AG08395 (cell line): ENCODE measurements at places on chromosomes 11 and 22.

- no peak for DNase-seq
These were observed 32.1 kb upstream of the BAIAP2L2 start for GRCh38 chr22:38142606-38143005.

DNA sequence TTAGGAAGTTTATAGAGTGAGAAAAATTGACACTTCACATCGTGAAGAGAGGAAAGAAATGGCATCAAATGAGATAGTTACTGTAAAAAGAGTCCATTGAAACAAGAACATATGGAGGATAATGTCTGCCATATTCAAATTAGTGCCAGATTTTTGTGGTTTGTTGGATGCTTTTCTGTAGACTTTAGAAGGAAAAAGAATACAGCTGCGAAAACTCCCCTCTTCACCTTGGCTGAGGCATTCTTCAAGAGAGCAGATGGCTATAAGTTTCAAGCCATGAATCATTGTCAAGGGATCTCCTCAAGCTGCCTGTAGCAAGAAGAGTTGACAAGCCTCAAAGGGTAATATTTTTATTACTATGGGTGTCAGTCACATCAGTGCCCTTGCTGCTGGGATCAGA is 507.4 kb upstream of the RAG2 start:
- DNase-seq: no peak

GRCh38 chr11:130099356-130099755 is 29.7 kb downstream of the APLP2 start:
- DNase-seq: no peak

GRCh38 chr11:86801364-86801763 is 1.0 kb downstream of the PRSS23 start:
- DNase-seq: no peak

- DNase-seq: no peak
These were observed 24.4 kb upstream of the SMIM35 start for GRCh38 chr11:118111019-118111743.

DNA sequence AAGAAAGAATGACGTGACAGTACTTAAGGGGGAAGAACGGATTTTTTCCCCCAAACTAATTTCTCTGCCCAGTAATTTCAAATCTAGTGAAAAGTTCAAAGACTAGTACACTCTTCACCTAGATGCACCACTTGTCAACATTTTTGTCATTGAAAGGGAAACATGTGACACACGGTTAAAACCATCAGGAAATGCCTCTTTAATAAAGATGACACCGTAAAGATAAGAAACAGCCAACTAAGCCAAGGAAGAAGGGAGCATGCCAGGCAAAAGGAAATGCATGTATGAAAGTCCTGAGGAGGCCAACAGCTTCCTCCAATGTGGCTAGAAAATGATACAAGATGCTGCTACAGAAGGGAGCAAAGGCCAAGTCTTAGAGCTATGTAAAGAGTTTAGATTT is 49.4 kb downstream of the RSF1 start:
- no peak for DNase-seq

DNA sequence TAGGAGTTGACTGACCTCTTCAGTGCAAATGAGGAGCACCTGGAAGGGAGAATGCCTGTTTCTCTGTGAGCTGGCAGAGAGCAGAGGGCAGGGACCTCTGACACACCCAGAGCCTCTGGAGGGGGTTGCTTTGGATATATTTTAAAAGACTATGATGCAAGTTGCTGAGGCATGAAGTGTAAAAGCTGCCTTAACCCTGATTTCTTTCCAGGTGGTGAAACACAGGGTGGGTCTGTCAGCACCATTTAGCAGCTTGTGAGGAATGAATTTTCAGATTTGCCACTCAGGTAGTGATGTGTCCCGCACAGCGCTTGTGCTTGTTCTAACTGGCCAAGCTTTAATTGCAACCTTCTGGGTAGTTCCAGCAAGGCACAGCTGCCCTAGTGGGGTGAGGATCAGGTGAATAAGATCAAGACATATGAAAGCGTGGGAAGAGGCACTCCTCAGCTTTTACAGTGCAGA is 90.2 kb downstream of the SWAP70 start:
- DNase-seq: no peak

GRCh38 chr22:39253435-39254070 is 8.8 kb upstream of the PDGFB start:
- peak; percentile 82 for DNase-seq

- DNase-seq: no peak
These were observed 68.7 kb downstream of the ISX start for GRCh38 chr22:35134637-35135036.

- DNase-seq: no peak
These were observed 270.2 kb downstream of the CTTN start for GRCh38 chr11:70668204-70669202.

DNA sequence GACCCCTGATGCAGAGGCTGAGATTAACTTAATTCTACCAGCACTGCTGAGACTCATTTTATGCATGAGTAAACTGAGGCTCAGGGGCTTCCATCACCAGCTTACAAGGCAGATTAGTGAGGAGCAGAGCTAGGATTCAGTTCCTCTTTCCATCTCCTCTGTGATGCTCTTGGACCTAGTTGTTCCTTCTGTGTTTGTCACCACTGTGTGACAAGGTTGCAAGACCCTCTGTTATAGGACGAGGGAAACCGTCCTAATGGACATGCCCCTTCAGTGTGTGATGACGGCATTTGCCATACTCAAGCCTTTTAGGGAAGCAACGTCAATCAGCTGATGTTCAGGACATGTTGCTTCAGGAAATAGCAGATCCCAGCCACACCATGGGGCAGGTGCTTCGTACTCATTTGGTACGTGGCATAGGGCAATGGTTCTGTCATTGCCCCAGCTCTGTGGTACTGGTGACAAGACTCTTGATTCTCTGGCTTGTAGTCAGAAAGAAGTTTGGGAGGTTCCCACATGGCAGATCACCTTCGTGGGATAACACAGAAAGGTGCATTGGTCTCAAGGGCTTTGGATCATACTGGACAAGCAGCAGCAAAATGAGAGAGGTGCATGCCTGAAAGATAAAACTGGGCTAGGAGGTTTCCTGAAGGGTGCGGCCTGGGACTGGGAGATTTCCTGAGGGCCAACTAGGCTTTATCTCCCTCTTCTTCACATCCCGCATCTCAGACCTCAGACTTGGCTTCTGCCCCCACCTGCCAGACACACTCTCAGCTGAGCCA is 23.9 kb upstream of the CD44 start:
- DNase-seq: no peak

GRCh38 chr11:73176874-73177155 is 34.7 kb upstream of the FCHSD2 start:
- no peak for DNase-seq

DNA sequence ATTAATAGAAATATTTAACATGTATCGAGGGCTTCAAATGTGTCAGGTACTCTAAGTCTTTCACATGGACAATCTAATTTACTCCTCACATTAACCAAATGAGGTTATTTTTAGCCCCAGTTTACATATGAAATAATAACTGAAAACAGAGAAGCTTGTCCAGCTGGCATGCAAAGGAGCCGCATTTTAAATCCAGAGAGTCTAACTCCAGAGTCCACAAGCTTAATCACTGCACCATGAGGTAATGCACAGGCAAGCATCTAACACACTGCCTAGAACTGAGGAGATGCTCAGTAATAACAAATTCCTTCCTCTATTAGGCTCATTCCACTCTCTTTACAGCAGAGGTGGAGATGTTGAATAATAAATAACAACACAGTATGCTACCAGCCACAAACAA is 165.7 kb upstream of the GUCY1A2 start:
- no peak for DNase-seq

DNA sequence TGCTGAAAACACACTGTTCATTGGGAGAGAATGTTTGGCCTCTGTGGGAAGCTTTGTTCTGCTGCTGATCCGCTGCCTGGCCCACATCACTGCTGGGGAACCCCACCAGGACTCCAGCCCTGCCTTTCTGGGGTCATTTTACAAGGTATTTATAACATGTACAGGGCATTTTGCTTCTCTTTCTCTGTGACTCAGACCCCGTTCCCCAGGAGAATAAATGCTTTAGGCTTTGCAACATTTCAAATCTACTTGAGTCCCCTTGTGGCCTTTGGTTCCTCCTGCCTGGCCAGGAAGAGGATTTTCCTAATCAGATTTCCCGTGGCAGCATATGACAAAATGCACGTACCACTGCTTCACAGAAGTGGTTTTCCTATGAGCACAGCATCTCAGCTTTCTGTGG is 43.0 kb downstream of the BTG4 start:
- no peak for DNase-seq

DNA sequence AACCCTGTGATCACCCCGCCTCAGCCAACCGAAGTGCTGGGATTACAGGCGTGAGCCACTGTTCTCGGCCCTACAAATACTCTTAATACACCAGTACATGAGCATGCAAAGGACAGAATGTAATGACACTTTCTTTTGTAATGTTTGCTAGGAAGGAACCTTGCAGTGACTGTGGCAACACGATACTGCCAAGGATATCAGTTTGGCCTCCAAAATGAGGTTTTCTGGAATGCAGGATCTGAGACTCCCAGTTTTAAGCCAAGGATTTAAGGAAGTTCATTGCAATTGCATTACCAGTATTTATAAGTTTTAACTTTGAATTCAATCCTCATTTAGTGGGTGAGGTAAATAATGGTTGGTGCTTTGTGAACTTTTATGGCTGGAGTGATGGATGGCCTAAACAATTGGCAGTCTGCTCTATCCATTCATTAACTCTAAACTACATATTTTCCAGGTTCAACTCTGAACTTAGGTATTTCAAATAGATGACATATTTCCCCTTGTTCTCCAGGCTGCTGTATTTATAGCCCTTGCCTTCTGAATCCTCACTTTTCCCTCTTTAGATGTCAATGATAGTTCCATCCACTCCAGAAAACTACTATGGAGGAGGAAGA is 330.3 kb downstream of the C11orf87 start:
- DNase-seq: peak; percentile 18

DNA sequence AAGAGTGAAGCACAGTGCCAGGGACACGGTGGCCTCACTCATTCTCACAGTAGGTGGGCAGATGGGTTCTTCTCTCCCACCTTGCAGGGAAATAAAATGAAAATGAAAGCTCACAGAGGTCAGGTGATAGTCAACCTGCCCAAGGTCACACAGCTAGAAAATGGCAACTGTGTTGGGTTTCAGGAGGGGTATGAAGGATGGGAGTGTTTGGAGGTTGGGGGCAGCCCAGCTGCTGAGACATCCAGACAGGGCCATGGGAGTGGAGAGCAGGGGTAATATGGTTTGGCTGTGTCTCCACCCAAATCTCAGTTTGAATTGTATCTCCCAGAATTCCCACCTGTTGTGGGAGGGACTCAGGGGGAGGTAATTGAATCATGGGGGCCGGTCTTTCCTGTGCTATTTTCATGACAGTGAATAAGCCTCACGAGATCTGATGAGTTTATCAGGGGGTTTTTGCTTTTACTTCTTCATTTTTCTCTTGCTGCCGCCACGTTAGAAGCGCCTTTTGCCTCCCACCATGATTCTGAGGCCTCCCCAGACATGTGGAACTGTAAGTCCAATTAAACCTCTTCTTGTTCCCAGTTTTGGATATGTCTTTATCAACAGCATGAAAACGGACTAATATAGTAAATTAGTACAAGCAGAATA is 247.0 kb downstream of the TENM4 start:
- DNase-seq: no peak

GRCh38 chr11:109864834-109865547 is 228.2 kb upstream of the ZC3H12C start:
- DNase-seq: no peak

GRCh38 chr11:123209591-123209990 is 14.5 kb upstream of the CLMP start:
- DNase-seq: no peak

- DNase-seq: no peak
These were observed 111.4 kb downstream of the CSTPP1 start for GRCh38 chr11:47047972-47048371.

DNA sequence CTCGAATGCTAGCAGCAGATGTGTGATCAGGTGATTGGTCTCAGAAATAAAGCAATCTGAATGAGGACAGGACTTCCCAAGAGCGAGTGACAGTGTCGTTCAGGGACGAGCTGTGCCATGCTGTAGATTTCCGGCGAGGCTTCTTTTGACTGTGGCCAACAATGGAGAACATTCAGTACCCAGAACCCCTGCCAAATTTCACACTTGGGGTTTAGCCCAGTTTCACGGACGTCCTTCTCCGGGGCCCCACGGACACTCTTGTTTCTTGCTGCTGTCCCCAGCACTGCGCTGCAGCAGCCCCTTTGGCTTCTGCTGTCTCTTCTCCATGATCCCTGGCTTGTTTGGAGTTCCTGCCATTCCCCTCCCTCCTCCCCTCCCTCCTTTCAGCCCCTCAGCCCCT is 115.1 kb upstream of the GRAMD1B start:
- DNase-seq: no peak

DNA sequence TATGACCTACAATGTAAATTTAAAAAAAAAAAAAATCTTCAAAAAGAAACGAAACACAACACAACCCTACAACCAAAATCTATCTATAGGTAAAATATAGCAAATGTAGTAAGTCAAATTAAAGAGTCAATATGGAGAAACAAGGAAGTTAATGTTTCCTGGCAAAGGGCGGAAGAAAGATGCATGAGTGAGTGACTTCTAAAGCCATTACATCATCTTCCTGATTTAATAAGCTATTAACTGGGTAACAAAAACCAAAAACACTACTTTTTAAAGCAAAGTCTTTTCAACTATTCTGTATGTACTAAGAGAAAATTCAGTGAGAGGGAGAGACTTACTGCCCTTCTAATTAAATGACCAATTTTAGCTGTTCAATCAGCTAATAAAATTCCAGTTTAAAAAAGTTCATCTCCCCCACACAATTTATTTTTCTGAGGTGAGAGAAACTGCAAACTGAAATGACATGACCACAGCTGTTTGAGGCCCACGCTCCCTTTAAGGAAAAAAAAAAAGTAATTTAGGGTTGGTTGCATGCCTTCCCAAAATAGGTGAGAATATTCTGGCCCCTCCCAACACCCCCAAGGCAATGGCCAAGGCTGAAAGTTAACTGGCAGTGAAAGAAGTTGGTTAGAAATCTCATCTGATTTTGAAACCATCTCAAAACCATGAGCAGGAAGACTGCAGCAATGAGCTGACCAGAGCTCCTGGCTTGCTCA is 5.9 kb downstream of the SF1 start:
- DNase-seq: no peak

- peak; percentile 89 for DNase-seq
These were observed 13.8 kb downstream of the PLXNB2 start for GRCh38 chr22:50293441-50294318.
